Large intestine (tissue), 12 donors: ENCODE measurements at places on chromosomes 16 and 17.
A peak's percentile ranks its signal among the peaks of the same experiment; 100 is the strongest.

DNA sequence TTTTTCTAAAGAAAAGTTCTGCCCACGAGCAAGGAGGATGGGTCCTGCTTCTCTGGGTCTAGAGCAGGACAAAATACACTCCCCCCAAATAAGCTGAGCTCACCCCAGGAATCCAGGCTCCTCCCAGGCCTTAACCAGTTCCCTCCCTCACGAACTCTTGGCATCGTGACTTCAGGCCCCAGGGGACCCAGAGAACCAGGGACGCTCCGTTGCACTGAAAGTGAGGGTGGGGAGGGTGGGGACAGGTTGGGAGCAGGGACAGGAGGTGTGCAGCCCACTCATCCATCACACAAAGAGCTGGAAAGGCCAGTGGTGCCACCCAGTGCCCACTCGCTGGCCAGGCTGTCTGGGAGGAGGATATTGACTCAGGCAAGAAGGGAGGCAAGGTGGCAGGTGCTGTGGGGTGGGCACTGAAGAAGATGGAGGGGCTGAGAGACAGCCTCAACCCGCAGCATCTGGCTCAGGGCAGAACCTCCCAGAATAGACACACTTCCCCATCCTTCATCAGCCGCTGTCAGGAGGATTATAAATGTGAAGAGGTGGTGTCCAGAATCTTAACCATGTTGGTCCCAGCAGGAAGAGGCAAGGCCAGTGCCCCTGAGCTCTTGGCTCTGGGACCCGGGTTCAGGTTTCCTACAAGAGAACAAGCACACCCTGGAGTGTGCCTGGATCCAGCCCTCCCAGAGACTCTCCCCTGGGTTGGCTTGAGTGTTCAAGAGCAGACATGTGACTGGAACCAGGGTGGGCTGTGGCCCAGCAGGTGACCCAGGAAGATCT is 67.9 kb upstream of the RPL38 start:
- H3K36me3 ChIP-seq, result no peaks in the 10 kb centered on the region
- H3K27ac ChIP-seq, result no peak overlapping the region
- no peak overlapping the region for H3K4me3 ChIP-seq
- H3K27me3 ChIP-seq, result peaks cover 2% of the 10 kb centered on the region
- no peak for DNase-seq

DNA sequence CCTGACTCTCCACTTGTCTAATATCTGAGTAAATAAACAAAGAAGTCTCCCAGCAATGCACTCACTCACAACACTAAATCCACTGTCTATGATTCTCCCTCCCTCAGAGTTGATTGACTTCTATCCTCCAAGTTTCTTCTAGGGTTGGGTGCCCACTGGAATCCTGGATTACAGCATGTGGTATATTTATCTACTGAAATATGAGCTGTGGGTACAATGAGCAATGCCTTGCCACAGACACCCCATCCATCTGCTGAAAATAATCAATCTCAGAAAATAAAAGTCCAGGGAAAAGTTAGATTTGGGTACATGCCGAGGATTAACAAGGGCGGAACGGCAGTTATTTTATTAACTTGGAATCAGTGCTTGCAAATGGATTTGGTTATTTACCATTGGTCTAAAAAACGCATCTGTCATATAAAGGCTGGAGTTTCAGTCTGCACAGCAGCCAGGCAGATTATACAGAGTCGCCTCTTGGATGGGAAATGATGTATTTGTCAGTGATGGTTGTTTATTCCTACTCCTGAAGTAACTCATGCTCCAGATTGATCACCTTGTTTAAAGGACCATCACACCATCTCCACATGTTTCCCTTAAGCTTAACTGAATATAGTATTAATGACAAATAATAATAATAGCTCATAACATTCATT is 193.9 kb upstream of the SOX9 start:
- no peaks in the 10 kb centered on the region for H3K36me3 ChIP-seq
- DNase-seq, result no peak
- no peaks in the 10 kb centered on the region for H3K4me1 ChIP-seq
- H3K27me3 ChIP-seq, result no peaks in the 10 kb centered on the region

GRCh38 chr17:19309701-19310100 is 52.8 kb downstream of the B9D1 start:
- no peak overlapping the region for H3K4me3 ChIP-seq
- H3K4me1 ChIP-seq, result peaks cover 4% of the 10 kb centered on the region
- no peak for DNase-seq
- peaks cover 38% of the 10 kb centered on the region for H3K36me3 ChIP-seq
- no peak overlapping the region for H3K27ac ChIP-seq

- DNase-seq, result no peak
- peaks cover 47% of the 10 kb centered on the region for H3K4me1 ChIP-seq
- peaks cover 17% of the 10 kb centered on the region for H3K36me3 ChIP-seq
- H3K27ac ChIP-seq, result peak overlapping the region; percentile 83
Measured at GRCh38 chr17:28385406-28385805, 13.9 kb downstream of the SARM1 start.

GRCh38 chr16:68031951-68032350 is 8.9 kb downstream of the DUS2 start:
- H3K27ac ChIP-seq, result no peak overlapping the region
- peaks cover 13% of the 10 kb centered on the region for H3K36me3 ChIP-seq
- DNase-seq, result no peak
- no peaks in the 10 kb centered on the region for H3K4me1 ChIP-seq
- no peak overlapping the region for H3K4me3 ChIP-seq
